BE2C (cell line): ENCODE measurements at places on chromosomes 3 and 15.

DNA sequence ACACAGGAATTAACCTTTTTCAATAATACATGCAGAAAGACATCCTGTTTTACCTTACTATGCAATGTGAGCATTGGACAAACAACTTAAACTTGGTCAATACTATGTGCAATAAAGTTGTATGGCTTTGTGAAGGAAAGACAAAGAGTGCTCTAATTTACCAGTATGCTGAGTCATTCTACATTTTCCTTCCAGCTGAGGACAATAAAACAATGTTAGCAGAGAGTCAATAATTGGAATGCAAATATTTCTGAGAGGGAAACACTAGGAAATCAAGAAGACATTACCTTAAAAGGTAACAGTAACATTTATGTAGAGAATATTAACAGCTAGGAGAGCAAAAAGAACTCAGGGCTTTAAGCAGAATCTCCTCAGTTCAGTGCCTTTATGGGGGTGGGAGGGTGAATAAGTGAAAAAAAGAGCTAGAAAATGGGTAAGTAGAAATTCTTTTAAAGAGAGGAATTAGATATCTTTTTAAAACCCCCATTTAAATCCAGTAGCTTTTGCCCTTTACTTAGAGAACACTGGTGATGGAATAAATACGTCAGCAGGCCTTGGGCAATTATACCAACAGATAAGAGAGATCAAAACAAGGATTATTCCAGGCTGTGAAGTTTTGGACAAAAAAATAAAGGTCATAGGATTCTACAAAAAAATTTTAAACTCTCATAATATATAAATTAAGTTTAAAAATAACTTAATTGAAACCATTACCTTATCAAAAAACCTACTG is 11.6 kb upstream of the HGD start:
- DNase-seq = no peak

- DNase-seq = no peak
Observed at GRCh38 chr3:172776049-172776717, 25.7 kb downstream of the ECT2 start.

DNA sequence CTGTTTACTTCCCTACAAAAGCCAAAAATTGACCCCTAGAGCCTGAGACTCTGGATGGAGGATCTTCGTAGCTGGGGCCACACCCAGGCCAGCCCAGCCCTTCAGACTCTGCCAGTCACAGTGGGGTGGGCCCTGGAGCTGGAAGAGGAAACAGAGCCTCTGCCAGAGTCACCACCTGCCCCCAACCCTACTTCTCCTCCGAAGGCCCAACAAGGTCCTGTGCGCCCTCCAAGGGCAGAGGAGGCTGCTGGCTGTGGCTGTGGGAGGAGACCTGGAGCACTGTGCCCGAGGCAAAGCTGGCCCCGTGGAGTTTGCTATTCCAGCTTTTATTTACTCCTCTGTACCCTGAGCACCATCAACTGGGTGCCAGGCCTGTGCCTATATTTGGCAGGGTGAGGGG is 19.0 kb downstream of the CISH start:
- no peak for DNase-seq

DNA sequence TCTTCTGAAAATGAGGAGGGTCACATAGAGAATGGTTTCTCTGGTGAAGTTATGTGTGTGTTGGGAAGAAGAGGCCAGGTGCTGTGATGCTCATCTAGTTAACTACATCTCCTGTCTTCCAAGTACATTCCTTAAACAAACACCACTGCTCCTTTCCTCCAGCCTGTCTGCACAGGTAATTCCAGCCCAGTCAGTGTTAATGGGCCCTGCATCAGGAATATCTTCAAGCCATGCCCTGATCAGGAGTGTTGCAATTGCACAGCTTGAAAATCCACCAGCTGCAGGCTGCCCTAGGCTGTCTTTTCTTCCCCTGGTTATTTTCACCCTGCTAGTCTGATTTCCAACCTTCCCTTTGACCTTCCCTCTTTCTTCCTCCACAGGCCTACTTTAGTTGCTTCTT is 41.9 kb upstream of the LMOD3 start:
- DNase-seq = no peak

DNA sequence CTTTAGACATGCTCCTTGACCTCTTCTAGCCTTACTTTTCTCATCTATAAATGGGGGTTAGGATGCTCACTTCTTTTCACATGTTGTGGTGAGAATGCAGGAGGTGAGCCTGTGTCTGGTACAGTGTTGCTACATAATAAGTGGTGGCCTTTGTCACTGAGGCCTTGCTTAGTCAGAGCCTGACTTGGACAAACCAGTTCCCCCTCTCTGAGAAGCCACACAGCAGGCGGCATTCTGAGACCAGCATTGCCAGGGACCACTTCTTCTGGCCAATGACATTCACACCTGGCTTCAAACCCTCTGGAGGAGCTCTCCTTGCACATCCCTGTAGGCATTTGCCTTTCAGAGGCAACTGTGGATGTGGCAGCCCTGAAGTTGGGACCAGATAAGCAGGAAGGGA is 95.7 kb downstream of the MINAR1 start:
- DNase-seq = no peak

DNA sequence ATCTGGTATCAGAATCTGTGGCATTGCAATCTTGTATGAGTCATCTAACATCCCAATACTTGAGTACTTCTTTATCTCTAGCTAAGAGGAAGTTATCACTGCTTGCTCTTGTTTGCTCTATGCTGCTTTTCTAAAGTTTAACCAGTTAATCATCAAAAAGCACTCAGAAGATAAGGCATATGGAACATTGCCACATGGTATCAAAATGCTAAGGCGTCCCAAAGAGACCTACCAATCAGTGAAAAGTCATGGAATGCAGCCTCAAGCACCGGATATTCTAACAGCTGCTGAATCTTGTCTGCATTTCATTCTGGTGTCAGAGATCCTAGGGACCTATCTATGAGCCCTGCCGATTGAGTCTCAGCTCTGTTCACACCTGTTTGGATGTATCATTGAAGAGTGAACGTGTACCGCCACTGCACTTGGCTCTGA is 192.8 kb downstream of the ARPP21 start:
- no peak for DNase-seq

GRCh38 chr3:149437286-149437685 is 37.2 kb upstream of the TM4SF4 start:
- DNase-seq = no peak
